ENCODE measurements at places on chromosomes 6 and 20. TPM values are rescaled to one million over a fixed set of nuclear protein-coding genes. Genes with fewer than 3 reads are reported as not detected.
A peak's percentile ranks its signal among the peaks of the same experiment; 100 is the strongest.

DNA sequence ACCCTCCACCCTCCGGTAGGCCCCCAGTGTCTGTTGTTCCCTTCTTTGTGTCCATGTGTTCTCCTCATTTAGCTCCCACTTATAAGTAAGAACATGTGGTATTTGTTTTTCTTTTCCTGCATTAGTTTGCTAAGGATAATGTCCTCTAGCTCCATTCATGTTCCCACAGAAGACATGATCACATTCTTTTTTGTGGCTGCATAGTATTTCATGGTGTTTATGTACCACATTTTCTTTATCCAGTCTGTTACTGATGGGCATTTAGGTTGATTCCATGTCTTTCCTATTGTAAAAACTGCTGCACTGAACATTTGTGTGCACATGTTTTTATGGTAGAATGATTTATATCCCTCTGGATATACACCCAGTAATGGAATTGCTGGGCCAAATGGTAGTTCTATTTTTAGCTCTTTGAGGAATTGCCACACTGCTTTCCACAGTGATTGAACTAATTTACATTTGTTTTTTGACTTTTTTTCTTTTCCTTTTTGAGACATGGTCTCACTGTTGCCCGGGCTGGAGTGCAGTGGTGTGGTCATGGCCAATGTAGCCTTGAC is 4.5 kb downstream of the KPNA5 start:
- H3K4me1 ChIP-seq, result peaks cover 2% of the 10 kb centered on the region
- H3K36me3 ChIP-seq, result no peaks in the 10 kb centered on the region
- no peak for DNase-seq
- H3K27me3 ChIP-seq, result no peaks in the 10 kb centered on the region
- H3K27ac ChIP-seq, result no peak overlapping the region

Gene ERMARD
- 24.7 TPM for total RNA-seq

DNA sequence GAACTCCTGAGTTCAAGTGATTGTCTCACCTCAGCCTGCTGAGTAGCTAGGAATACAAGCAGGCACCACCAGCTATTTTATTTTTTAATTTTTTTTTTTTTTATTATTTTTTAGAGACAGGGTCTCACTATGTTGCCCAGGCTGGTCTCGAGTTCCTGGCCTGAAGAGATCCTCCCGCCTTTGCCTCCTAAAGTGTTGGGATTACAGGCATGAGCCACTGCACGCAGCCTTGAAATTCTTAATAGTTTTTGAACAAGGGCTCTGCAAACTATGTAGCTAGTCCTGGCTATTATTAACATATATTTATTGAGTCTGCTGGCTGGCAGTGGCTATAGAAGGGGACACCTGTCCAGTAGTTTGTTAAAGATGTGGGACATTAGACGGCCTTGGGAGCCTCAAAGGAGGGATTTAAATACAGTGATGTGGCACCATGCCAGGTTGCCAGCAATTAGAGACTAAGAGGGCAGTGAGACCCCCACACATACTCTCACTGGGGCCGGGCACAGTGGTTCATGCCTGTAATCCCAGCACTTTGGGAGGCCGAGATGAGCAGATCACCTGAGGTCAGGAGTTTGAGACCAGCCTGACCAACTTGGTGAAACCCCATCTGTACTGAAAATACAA is 21.1 kb upstream of the TAF8 start:
- H3K4me3 ChIP-seq, result no peak overlapping the region
- no peaks in the 10 kb centered on the region for H3K27me3 ChIP-seq
- DNase-seq, result no peak
- peaks cover 8% of the 10 kb centered on the region for H3K36me3 ChIP-seq
- no peaks in the 10 kb centered on the region for H3K4me1 ChIP-seq

Gene PACSIN1
- total RNA-seq, result 0.15 TPM

DNA sequence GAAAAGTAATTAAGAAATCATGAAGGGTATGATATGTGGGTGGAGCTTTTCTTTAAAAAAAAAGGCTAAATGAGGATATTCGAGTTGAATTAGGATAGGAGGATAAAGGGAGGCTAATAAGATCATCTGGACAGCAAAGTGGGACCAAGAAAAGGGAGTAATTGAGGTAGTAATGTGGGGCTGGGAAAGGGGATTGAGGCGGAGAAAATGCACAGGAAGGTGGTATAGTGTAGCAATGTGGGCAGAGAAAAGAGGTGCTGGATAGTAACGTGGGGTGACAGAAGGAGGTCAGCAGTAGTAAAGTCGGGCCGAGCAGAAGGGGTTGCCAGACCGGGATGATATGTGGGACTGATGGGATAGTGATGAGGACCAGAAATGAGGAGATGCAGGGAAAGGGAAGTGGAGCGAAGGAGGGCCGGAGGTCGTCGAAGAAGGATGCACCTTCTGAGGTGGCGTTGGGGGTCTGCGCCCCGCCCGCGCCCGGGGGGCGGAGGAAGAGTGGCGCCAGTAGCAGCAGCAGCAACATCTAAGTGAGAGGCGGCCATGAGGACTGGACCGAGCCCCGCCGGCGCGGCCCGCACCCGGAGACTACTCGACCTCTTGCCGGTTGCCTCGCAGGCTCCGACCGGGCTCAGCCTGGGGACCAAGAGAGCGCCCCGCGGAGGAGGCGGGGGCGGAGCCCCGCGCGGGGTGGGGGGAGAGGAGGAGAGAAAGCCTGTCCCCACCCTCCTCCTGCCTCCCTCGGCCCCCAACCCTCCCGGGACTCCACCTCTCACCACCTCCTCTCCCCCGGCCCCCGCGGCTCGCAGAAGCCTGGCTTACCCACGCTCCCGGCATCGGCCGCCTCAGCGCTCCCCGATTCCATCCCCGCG is 887 bp downstream of the GABBR1 start:
- H3K4me3 ChIP-seq, result peak overlapping the region; percentile 50
- H3K27ac ChIP-seq, result peak overlapping the region; percentile 61
- peak; percentile 81 for DNase-seq
- H3K4me1 ChIP-seq, result no peaks in the 10 kb centered on the region
- no peaks in the 10 kb centered on the region for H3K27me3 ChIP-seq

Gene SIRPG
- total RNA-seq, result 1.8 TPM

Gene CTSA
- total RNA-seq, result 170 TPM

DNA sequence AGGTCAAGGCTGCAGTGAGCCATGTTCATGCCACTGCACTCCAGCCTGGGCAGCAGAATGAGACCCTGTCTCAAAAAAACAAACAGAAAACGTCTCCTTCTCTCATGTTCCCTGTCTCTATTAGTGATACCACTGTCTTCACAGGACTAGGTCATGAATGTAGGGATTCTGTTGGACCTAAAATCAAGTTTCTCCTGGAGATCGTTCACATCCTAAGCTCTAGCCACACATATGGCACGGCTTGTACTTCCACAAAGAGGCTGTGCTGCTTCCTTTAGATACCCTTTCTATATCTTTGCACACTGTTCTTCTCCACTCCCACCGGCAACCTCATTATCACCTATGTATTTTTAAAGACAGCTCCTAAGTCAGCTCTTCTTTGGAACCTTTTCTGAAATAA is 96.5 kb downstream of the ADGRG6 start:
- no peak overlapping the region for H3K4me3 ChIP-seq
- no peaks in the 10 kb centered on the region for H3K36me3 ChIP-seq
- H3K4me1 ChIP-seq, result no peaks in the 10 kb centered on the region
- no peak for DNase-seq
- H3K27me3 ChIP-seq, result no peaks in the 10 kb centered on the region

DNA sequence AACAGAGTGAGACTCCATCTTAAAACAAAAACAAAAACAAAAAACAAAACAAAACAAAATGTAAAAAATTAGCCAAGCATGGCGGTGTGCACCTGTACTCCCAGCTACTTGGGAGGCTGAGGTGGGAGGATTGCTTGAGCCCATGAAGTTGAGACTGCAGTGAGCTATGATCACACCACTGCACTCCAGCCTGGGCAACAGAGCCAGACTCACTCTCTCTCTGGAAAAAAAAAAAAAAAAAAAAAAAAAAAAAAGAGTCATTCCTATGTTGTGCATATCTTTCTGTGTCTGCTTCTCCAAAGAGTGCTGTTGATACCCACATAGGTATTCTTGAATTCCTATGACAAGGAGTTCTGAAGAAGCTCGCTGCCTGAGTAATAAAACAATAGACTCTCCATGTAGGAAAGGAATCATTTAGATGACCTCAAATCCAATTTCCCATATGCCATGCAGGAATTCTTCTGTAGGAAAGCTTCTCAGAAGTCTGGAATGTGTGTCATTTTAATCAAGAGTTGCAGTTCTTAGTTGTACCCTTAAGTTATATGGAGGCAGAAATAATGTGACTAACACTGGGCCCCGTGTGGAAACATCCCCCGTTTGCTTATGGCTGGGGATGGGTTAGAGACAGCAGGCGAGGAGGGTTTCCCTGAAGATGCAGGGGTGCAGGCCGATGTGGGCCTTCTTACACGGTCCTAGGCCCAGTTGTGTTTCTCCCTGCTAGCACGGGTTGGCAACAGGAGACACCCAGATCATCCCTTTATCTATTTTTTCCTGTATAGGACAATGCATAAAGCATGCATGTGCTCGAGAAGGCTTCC is 79.4 kb downstream of the ZDHHC14 start:
- H3K4me1 ChIP-seq, result peaks cover 5% of the 10 kb centered on the region
- no peak for DNase-seq
- H3K36me3 ChIP-seq, result no peaks in the 10 kb centered on the region
- H3K27ac ChIP-seq, result peak overlapping the region; percentile 3
- H3K27me3 ChIP-seq, result no peaks in the 10 kb centered on the region

- no peak overlapping the region for H3K27ac ChIP-seq
- no peaks in the 10 kb centered on the region for H3K27me3 ChIP-seq
- H3K4me1 ChIP-seq, result peaks cover 34% of the 10 kb centered on the region
- H3K4me3 ChIP-seq, result no peak overlapping the region
Measured at GRCh38 chr6:15276036-15276985, 30.4 kb downstream of the JARID2 start.

Gene IP6K3
- total RNA-seq, result 3.9 TPM

Gene IL20RA
- 16.2 TPM for total RNA-seq

- no peak overlapping the region for H3K27ac ChIP-seq
- H3K27me3 ChIP-seq, result no peaks in the 10 kb centered on the region
- DNase-seq, result no peak
Measured at GRCh38 chr6:64926051-64926450, 781.0 kb downstream of the EYS start.

- no peak overlapping the region for H3K4me3 ChIP-seq
- DNase-seq, result no peak
- H3K27me3 ChIP-seq, result no peaks in the 10 kb centered on the region
- H3K36me3 ChIP-seq, result no peaks in the 10 kb centered on the region
Measured at GRCh38 chr20:53152228-53152627, 180.1 kb downstream of the TSHZ2 start.

DNA sequence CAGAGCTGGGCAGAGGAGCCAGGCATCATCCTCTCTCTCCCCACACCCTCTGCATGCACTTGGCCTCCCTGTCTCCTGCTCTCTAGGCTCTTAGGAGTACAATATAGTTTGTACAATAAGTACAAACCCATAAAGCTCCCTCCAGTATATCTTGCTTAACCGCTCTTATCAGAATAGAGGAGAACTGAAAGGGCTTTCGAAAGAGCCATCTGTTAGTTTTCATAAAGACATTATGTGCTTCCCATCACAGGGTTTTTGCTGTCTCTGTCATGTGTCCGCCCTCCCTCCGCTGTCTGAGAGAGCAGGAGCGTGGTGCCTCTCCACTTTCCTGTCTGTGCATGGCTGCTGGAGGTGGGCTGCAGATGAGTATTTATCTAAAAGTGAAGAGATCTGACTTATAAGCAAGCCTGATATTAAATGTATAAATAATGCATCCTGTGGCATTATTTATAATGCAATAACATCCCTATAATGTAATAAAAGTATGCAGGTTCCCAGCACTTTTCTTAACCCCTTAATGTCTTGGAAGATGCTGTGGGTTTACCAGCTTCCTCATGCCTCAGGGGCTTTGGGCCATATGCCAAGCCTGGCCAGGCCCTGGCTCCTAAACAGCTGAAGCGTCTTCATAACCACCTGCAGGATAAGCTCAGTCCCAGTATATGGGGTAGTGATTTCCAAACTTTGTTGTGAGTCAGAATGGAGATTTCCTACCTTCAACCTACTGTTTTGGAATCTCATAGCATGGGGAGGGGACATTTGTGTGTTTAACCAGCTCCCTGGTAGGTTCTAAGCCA is 297.1 kb downstream of the DHX35 start:
- H3K27ac ChIP-seq, result no peak overlapping the region
- H3K4me3 ChIP-seq, result no peak overlapping the region
- H3K36me3 ChIP-seq, result no peaks in the 10 kb centered on the region
- H3K27me3 ChIP-seq, result peaks cover 2% of the 10 kb centered on the region

Gene RHAG
- 5.7 TPM for total RNA-seq

- H3K4me3 ChIP-seq, result peak overlapping the region; percentile 91
- H3K27ac ChIP-seq, result peak overlapping the region; percentile 97
- peaks cover 2% of the 10 kb centered on the region for H3K4me1 ChIP-seq
- no peaks in the 10 kb centered on the region for H3K27me3 ChIP-seq
- peaks cover 13% of the 10 kb centered on the region for H3K36me3 ChIP-seq
- DNase-seq, result peak; percentile 37
Measured at GRCh38 chr20:34110745-34111641, 1.1 kb downstream of the EIF2S2 start.

- DNase-seq, result peak; percentile 90
- no peaks in the 10 kb centered on the region for H3K27me3 ChIP-seq
- no peak overlapping the region for H3K4me3 ChIP-seq
- H3K36me3 ChIP-seq, result no peaks in the 10 kb centered on the region
- H3K27ac ChIP-seq, result no peak overlapping the region
Measured at GRCh38 chr20:48697845-48698491, 129.8 kb downstream of the PREX1 start.

Gene GLP1R
- total RNA-seq, result 0.18 TPM

Gene STX7
- 61.2 TPM for total RNA-seq

Gene NFATC2
- 8.0 TPM for total RNA-seq

Gene AHI1
- 51.7 TPM for total RNA-seq

GRCh38 chr6:138680085-138680484 is 93.5 kb upstream of the CCDC28A start:
- H3K36me3 ChIP-seq, result no peaks in the 10 kb centered on the region
- H3K4me1 ChIP-seq, result no peaks in the 10 kb centered on the region
- H3K27me3 ChIP-seq, result no peaks in the 10 kb centered on the region
- no peak overlapping the region for H3K4me3 ChIP-seq
- no peak overlapping the region for H3K27ac ChIP-seq

All from lung (tissue), 17 donors.